ENCODE measurements at places on chromosomes 3 and 15.

- no peak for DNase-seq
Observed at GRCh38 chr3:60528651-60529050, 722.6 kb downstream of the FHIT start.

GRCh38 chr3:169404520-169404890 is 259.0 kb downstream of the MECOM start:
- no peak for DNase-seq

GRCh38 chr3:68876112-68876713 is 56.1 kb downstream of the TAFA4 start:
- DNase-seq = no peak

DNA sequence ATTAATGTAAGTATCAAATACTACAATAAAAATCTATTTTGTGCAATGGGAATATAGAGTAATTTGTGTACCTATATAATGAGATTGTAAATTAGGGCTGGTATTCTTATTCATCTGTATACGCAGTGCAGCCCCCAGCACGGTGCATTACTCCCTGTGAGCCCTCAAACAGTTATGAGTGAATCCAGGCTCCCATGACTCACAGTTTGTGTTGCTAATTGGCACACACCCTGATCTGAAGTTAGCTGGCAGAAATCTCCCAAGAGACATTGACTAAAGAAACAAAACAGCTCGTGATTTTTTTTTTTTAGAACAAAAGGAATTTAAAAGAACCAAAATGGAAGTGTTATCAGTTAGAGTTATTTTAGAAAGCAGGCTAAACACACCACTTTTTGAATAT is 15.7 kb downstream of the GK5 start:
- no peak for DNase-seq

- DNase-seq = no peak
Observed at GRCh38 chr3:111336511-111336910, 205.5 kb upstream of the CD96 start.

DNA sequence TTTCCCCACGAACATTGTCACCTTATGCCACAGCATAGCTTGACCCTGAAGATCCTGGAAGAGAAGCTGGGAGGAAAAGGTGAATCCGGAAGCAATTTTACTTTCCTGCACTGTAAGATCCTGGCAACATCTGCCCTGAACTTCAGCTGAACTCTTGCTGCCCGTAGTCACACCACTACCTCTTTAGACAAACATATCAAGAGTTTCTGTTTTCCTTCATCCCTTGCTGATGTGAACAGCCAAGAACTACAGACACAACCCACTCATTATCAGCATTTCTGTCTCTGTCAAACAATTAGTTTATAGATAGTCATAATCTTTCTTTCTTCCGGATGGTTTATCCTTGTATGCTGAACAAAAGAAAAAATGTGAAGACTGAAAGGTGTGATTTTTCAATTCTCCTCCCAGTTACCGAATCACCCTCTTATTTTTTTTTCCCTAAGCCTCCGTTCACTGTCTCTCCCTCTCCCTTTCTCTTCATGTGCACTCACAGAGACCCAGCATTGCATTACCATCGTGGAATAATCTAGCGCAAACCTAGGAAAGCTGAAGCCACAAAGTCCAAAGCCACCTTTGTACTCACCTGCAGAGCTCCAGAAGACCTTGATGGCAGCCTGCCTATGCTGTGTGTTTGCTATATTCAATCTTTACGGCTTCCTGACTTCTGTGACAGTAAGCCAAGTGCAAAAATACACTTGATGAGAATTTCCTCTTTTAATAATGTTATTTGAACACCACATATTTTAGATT is 229.2 kb downstream of the CDIN1 start:
- no peak for DNase-seq

DNA sequence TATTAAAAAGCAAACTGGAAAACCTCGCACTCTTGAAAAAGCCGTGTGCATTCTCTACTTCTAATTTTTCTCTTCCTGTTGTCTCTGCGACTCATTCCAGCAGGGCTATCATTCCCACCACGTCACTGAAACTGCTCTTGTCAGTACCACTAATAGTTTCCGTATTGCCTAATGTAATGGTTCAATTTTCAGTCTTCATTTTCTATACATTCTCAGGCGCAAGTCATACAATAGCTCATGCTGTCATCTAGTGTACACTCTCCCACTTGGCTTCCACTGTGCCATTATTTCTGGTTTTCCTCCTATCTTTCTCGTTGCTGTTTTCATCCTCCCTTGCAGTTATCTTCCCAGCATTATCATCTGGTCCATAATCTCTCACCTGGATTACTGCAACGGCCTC is 160.2 kb downstream of the SPATA16 start:
- DNase-seq = no peak

DNA sequence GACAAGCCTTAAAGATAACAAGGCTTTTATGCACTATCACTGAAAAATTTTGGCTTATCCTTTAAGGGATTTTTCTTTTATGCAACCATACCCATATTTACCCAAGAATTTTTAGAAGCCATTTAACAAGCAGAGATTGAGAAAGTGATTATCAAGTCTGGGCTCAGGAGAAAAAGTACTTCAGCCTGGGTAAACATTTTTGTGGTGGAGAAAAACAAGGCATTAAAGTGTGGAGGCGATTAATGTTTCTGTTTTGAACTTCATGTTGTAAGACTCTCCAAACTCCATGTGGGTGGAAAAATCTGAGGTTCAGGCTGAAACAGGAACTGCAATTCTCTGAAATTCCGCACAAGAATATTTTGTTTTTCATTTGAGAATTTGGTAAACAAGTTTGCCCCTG is 260.4 kb upstream of the KCNMB2 start:
- DNase-seq = no peak

GRCh38 chr3:146217324-146217723 is 33.6 kb downstream of the PLSCR4 start:
- no peak for DNase-seq

DNA sequence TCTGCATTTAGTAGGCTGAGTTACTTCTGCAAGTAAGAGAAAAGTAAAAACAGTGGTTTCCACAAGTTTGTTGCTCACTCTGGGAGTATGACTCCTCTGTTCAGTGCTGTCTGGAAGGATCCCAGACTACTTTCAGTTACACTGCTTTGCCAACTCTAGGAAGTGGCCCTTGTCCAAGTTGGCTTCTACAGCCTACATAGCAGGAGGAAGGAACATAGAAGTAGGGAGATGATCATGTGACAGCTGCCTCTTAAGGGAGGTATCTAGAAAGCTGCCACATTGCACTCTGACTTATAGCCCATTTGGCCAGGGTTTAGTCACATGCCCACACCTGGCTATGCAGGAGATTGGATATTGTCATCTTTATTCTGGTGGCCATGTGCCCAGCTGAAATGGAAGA is 298.1 kb downstream of the NSUN3 start:
- DNase-seq = no peak
